T-helper 22 cell (primary cell): ENCODE measurements at places on chromosomes 1 and 21.

- DNase-seq, result no peak
These were observed 123.4 kb upstream of the COL6A1 start for GRCh38 chr21:45858180-45858579.

DNA sequence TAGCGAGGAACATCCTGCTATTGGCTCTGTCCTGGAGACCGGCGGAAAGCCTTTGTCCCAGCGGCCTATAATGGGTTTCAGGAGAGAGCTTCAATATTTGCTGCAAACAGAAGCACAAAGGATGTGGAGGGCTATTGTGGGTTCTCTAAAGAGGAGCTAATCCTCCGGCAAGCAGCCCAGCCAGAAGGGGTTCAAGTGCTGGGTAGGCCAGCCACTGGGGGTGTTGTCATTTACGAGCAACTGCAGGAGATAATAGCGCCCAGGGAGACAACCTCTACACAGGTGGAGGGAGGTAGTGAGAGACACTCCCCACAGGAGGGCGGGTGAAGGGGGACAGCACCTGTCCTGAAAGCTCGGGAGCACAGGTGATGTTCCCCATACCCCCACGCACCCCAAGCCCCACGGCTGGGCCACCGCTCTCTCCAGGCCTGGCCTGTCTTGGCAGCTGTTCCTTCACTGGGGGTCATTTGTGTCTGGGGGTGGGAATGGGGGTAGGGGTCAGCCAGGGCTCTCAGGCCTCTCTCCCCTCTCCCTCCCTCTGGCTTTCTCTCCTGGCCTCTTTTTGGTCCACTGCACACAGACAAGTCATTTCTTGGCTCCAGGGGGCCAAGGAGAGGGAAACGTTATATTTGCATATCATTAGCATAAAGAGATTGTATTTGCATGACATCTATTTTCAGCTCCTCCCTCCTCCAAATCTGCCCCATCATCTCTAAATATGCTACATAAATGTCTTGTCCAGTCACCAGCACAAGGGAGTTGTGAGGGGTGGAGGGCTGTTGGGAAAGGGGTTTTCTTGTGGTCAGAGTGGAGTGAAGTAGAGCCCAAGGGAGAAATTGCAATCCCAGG is 22.0 kb upstream of the SLC26A9 start:
- no peak for DNase-seq

GRCh38 chr1:209291715-209292114 is 291.8 kb upstream of the CAMK1G start:
- DNase-seq, result no peak

DNA sequence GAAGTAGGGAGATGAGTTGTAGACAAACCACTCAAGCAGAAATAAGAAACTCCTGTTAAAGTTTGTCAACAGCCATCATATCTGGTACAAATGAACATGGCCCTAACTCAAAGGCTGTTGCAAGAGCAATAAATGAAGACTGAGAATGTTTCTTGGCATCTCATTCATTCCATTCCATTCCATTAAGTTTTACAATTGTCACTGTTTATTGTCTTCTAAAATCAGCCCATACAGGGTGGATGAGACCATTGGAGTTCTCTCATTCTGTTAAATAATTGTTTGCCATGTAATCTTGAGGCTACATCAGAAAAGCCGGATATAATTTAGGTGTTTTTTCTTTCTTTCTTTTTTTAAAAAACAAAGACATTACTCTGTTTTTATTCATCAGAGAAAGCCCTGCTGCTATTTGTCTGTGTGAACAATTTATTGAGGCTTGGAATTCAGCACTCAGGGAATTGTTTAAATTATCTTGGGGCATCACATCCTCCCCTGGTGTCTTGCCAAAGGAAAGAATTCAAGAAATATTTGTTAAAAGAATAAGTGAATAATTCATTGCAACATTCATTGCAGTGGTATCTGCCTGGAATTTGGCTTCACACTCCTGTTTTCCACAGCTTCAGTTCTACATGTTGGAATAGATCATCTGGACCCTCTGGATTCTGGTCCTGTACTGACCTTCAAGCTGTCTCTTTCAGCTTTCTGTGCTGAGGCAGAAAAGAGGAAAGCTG is 604.5 kb downstream of the PLPP3 start:
- DNase-seq, result no peak

DNA sequence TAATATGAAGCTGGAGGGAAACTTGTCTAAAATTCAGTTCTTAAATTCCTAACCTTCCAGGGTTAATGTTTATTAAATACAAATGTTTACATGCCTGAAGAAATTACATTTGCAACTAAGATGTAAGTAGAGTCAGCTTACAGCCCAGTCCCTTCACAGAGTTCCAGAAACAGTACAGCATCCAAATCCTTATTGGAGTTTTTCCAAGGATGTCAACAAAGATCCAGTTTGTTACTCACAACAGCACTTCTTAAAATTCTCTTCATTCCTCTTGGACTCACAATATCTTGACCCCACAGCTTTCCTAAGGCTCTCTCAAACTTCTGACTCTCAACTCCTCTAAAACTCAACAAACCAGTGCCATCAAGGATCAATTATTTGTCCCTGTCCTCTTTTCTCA is 50.1 kb upstream of the RWDD3 start:
- no peak for DNase-seq

DNA sequence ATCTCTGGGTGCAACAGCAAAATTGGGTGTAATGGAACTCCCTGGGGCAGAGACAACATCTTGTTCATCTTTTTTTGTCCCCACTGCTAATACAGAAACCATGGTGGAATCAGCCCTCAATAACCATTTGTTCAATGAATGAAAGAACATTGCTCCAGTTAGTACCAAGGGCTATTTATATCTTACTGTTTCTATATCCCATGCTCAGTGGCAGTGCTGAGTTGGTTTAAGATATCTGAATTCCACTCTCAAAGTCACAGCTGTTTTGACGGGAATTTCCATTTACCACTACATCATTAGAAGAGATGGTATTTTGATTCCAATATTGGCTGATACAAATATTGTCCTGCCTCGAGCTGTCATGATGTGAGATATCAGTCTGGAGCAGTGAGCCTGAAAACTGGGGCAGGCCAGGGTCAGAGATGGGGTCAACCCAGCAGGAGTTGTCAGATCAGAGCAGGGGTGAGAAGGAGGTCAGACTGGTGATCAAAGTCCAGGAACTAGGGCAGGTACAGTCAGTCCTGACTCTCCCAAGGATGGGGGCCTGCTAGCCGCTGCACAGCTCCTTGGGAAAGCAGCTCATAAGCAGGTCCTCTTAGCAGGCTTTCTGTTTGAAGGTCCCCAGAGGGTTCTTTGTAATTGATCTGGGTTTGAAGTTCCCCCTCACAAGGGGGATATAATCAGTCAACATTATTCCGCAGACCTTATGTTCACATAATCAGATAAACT is 5.8 kb upstream of the PHC2 start:
- DNase-seq, result no peak

GRCh38 chr21:34679051-34679450 is 10.3 kb downstream of the CLIC6 start:
- DNase-seq, result no peak

DNA sequence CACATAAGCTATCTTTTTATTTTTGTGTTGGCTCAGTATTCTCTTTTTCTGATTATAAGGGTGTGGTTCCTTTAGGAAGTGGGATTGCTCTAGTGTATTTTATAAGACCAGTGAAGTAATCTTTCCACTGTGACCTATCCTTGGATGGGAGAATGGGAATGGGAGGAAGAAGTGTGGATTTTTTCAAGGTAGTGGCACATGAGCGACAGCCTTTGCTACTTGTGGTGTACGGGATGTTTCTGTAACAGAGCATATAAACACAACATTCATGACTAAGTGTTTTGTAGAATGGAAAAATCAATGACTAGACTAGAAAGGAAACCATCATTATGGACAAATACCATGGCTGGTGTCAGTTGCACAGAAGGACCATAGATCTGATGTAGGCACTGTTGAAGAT is 209.6 kb downstream of the GIPC2 start:
- no peak for DNase-seq

- DNase-seq, result no peak
These were observed 6.3 kb downstream of the ATF6 start for GRCh38 chr1:161772397-161772796.

DNA sequence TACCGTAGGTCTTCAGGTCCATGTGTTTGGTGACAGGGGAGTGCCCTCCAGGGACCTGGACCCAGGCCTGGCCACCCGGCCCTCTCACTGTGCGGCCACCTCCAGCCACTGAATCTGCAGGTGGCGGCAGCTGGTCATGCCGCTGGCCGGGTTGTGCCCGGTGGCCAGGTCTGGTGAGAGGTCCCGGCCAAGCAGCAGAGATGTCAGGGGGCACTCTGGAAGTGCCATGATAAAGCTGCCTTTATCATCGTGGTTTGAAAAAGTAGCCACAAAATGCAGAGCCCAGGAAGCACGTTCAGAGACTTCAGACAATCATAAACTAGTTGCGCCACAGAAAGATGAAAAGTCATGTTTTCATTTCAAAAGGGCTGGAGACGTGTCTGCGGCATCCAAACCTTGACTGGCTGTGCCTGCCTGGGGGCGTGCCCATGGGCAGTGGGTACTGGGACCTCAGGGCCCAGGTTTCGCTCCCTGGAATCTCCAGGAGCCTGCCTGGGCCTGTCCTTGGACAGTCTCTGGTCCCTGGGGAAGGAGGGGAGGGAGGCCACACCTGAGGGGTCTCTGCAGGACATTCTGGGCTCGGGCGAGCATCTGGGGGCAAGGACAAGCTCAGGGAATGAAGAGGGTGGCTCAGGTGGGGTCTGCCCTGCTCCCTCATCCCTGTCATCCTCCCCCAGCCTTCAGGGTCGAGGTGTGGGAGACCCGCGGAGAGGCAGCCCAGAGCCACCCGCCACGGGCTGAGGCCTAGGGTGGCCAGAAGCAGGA is 44.9 kb downstream of the COL18A1 start:
- no peak for DNase-seq

DNA sequence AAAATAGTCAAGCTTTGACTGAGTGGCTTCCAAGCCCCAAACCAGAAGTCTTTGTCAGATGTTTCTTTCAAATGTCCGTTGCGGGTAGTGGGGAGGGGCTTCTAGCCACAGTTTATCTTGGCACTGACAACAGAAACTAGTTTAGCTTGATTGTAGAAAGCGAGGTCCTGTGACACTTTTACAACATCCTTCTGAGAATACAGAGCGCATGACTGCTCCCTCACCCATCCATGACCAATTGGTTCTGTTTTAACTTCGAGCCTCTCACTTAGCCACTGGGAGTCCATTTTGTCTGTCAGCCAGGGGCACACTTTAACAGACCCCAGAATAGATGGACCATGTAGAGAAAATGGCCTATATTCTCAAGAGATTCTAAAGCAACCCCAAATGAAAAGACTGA is 199.2 kb upstream of the ST6GALNAC5 start:
- DNase-seq, result no peak

DNA sequence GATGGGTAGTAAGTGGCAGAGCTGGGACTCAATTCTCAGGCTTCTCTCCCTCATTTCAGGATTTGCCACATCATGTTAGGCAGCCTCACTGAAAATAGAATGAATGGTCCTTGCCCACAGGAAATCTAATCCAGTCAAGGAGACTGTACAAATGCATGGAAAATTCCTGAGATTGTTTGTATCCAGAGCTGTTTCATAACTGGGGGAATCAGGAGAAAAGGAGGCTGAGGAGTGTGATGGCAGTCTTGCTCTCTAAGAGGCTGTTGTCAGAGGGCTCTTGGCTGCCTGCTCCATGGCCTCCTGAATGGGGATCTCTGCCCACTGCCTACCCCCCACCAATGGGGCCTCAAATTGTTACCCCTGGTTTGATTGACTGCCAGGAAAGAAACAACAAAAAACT is 141.9 kb upstream of the TNR start:
- no peak for DNase-seq

- no peak for DNase-seq
These were observed 162.8 kb downstream of the NTPCR start for GRCh38 chr1:233113009-233113879.

DNA sequence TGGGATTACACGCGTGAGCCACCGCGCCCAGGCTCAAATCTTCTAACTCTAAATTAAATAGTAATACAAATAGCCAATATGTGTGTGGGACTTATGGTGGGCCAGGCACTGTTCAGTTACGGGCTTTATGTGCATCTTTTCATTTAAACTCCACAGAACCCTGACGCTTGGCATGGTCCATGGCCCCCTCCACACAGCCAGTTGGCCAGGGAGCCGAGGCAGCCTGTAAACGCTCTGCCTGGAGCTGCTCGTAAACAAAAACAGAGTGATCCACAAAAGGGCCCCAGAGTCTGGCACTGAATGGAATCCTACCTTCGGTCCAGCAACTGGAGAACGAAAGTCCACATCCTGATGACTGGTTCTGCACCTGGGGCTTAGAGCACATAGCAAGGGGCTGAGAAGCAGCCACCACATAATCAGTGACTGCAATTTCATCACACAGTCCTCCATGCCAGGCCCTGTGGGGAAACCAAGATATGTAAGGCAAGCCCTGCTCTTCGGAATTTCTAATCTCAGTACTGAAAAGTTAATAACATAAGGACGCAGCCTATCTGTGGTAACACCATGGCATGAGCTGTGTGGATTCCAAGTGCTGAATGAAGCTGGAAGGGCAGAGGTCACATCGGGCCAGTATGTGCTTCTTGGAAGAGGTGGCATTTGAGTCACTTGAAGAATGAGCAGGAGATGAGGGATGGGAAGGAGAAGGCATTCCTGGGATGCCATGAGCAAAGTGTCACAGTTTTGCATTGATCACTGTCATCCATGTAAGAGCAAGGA is 13.5 kb upstream of the ADAMTSL4 start:
- DNase-seq, result no peak

DNA sequence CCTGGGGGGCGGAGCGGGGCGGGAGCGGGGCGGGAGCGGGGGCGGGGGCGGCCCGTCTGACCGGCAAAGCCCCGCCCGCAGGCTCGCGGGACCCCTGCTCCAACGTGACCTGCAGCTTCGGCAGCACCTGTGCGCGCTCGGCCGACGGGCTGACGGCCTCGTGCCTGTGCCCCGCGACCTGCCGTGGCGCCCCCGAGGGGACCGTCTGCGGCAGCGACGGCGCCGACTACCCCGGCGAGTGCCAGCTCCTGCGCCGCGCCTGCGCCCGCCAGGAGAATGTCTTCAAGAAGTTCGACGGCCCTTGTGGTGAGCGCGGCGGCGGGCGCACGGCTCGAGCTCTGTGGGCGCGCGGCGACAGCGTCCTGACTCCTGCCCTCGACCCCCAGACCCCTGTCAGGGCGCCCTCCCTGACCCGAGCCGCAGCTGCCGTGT is 21.2 kb downstream of the AGRN start:
- no peak for DNase-seq

DNA sequence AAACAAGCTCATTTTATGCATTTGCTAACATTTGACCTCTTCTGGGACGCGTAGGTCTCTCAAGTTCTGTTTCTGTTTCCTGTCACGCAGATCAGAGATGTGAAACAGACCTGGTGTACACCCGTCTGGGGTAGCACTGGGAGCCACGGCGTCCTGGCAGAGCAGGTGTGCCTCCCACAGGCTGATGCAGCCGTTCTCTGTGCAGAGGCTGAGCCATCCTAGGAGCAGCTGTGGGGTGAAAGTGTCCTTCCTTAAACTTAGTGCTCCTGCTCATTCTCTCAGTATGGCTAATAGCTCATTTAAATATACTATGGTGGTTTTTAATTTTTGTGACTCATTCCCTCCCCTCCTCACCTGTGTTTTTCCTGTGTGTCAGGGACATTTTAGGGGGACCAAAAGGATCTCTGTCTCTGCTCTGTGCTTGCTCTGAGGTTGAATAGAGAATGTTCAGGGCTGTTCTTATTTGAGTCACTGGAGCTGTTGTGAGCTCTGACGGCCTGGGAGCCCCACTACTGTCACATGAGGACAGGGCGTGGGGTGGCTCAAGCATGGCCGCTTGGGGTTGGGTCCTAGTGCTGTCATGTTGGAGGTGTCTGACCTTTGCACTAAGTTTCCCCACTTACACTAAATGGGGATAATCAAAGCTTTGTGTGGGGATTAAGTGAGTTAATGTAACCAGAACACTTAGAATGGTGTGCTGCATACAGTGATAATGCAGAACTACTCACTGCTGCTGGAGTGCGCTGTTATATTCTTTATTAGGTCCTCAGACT is 43.0 kb downstream of the GALNT2 start:
- no peak for DNase-seq
